ENCODE measurements at places on chromosomes 5 and 9.

GRCh38 chr9:98365781-98366180 lies 110.3 kb upstream of the TBC1D2 start:
- DNase-seq: no peak

- DNase-seq: no peak
These were observed 37.3 kb downstream of the SARDH start for GRCh38 chr9:133700819-133701320.

DNA sequence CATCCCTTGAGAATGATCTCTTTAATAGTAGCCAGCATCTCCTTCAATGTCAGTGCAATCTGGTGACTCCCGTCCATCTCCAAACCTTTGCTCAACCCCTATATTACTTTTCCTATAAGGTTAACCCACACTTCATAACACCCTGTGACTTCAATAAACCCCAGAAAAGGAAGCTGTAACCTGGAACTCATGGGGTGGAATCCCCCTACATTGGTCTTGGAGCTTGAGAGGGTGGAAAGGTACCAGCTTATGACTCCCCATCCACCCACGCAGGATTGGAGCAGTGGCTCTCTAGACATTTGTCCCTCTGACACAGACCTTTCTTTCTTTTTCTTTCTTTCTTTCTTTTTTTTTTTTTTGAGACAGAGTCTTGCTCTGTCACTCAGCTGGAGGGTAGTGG lies 54.7 kb upstream of the ZFR start:
- peak; percentile 22 for DNase-seq

DNA sequence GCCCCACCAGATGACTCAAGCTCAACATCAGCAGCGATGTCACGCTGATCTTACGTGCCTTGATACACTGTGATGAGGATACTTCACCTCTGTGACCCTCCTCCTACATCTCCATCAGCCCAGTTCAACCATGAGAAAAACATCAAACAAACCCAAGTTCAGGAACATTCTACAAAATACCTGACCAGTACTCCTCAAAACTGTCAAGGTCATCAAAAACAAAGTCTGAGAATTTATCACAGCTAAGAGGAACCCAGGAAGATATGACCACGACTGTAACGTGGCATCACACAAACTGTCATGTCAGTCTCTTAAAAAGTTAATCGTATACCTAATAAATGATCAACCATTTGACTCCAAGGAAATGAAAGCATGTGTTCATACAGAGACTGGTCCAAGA lies 90.8 kb downstream of the COL23A1 start:
- no peak for DNase-seq

- no peak for DNase-seq
These were observed 297.0 kb downstream of the SLIT3 start for GRCh38 chr5:169003721-169004541.

GRCh38 chr9:70069704-70070103 lies 26.1 kb downstream of the MAMDC2 start:
- no peak for DNase-seq

DNA sequence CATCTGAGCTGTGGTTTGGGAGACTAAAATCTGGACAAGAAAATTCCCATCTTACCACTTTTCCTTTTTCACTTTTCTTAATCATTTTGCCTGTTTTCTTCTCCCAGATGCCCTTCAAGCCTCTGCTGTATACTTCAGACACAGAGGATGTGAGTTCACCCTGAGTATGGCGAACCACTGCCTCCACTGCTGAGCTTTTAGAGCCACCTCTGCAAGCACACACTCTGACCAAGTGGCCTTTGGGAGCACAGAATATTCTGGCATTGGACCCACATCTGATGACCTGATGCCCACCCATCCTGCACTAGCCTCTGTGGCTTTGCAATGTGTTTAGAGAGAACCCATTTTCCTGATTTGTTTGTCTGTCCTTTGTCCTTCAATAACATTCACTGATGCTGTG lies 32.5 kb downstream of the TERT start:
- no peak for DNase-seq

DNA sequence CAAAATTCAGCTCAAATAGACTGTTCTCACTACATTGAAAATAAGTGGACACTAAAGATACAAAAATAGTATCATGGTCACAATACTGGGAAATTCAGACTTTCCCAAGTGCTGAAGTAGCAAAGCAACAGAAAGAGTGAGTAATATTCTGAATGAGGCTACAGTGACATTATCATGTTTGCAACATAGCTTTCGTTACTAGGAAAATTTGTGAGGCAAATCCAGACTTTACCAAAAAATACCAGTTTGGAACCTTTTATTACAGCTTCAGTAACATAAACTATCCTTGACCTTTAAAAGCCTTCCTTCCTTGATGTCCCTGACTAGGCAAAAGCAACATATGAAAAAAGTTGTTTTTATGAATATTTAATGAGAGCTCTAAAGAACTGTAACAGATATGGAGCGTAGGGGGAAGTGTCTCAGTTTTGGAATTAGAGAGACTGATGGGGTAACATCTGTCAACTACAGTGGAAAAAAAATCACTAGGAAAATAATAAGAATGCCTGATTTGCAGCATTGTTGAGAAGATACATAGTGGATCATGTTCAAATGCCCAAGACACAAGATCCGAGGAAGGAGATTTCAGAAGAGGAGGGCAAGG lies 312.9 kb downstream of the ADGRV1 start:
- DNase-seq: no peak

DNA sequence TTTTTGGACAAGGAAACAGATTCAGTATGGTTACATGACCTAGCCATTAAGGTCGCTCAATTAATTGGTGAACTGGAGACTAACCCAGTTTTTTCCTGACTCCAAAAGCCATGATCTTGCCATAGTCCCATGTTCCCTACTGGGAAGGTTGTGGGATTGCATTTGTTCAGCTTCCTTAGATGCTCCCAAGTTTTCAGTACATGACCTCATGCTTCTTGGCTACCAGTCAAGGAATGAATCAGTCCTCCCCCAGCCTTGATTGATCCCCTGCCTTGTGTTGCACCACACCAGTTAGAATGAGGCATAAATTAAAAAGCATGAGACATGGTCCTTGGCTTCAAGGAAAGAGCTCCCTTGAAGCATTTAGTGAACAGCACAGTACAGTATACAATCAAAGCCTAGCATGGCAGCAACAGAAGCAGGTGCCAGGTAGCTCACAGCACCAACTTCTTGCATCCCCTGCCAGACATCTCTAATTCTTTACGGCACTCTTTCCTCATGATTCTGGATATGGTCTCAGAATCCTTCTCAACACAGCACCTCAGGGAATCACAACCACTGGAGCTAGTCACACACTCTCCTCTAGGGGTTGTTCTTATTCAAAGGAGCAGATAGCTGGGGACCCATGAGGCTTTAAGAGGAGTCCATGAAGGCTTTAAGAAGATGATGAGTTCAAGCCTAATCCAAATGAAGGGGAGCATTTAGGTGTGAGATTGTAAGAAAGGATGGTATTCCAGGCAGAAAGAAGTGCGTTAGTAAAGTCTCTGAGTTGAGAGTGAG lies 295.5 kb upstream of the CLINT1 start:
- no peak for DNase-seq

DNA sequence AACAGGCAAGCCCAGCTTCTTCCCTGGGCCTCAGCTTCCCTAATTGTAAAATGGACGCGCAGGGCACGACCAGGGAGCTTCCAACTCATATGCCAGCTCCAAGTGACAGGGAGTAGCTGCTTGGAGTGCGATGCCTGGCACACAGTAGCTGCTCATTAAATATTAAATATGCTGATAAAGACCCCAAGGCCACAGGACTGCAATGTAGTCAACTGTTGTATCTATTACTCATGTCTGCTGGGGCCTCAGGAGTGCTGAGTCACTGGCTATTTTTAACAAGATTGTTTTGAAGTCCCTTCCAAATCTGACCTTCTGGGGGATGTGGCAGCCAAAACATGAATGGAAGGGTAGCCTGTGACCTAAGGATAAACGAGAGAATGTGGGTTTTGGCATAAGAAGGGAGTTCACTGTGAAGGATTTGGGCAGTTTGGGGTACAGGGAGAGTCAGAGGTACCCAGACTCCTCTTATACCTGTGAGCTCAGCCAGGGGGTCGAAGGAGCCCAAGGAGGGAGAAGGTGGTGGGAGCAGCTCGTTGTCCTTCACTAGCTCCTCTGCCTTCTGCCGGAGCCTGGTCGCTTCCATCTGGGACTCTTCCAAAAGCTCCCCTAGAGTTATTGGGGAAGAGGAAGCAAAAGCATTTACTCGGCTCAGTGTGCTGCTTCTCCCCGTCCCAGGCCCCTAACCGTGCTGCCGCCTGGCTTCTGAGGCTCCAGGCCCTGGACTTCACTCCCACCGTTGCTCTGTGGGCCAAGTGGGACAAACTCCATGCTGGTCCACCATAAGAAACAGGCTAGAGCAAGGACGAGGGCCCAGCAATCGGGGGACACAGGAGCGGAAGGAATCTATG lies 17.5 kb downstream of the TNIP1 start:
- DNase-seq: no peak

Measured in activated naive CD8-positive, alpha-beta T cell treated with anti-CD3 and anti-CD28 coated beads, Interleukin-2, amount 50 U/mL, for 24 hours (primary cell).